Hematopoietic multipotent progenitor cell treated with erythropoietin and hydrocortisone succinate and interleukin-3 and kit ligand, for 4 days (in vitro differentiated cells): ENCODE measurements at places on chromosomes 3 and 15.

DNA sequence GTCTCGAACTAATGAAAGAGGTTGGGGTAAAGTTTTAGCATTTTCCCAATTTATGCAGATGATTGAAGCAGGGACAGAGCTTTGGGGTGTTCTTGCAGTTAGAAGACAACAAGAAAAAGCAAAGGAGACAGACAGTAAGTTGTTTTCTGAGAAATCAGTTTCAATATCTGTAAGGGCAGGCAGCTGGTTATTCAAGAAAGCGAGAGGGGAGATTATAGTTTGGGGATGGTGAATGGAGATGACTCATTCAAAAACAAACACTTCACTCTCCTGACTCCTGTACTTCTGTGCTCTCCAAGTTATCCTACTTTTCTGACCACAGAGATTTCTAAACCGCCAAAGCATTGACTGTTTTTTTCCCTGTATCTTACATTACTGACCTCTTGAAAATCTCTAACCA lies 352.0 kb downstream of the GAP43 start:
- DNase-seq, result no peak

DNA sequence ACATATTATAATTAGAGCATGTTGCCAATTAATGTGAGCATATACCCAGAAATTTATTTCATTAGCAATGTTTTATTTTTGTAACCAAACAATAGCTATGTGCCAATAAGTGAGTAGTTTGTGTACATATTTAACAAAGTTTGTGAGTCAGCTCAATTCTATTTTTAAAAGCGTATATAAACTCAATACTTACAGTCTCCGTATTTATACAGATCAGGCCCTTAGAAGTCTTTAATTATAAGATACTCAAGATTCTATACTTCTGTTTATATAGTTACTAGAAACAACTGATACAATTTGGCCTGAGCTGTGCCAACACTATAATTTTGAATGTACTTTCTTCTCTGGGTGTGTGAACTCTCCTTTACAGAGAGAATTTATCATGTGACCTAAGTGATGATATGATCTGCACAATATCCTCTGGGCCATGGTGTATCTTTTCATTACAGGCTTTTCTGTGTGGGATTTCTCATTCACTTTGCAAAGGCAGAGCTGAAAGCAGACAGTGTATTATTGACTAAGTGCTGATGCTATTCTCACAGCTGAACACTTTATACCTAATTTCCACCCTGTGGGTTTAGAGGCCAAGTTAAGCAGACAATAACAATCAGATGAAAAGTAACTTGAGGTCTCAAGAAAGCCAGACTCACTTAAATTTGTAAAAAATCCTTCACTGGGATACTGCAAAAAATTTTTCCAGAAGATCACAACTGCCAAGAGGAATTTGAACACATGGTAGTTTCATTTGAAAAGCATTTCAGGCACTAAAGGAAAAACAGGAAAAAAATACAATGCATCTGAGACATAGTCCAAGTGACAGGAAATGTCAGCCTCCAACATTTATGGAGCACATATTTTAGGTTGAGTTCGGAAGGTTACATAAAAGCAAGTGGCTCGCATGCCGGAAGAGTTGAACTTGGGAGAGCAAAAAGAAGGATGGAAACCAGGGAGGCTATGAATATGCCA lies 277.9 kb upstream of the SEMA6D start:
- DNase-seq, result no peak

DNA sequence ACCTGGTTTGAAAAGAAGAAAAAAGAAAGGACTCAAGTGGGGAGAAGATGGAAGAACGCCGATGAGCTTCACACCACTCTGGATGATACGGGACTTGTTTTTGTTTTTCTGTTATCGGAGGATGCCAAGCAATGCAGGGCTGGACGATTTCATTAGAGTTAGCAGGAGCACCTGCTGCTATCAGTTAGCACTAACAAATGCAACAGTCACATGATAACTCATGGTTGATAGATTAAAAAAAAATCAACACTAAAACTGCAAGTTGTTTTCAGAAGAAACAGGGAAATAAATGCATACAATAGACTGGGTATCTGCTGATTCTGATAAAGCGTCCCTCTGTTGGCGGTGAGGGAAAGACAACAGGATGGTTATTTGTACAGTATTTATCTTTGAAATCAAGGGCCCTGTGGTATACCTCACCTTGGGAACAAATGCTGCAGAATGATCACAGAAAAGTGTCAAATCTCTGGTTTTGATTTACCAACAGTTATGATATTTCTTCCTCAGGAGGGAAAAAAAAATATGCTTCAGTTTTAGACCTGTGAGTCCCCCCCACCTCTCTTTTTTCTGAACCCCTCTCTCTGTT lies 575.1 kb downstream of the FOXP1 start:
- peak; percentile 32 for DNase-seq

- DNase-seq, result no peak
Measured at GRCh38 chr3:30625541-30626438, 19.4 kb downstream of the TGFBR2 start.

GRCh38 chr3:79517766-79518413 lies 249.9 kb downstream of the ROBO1 start:
- peak; percentile 29 for DNase-seq

DNA sequence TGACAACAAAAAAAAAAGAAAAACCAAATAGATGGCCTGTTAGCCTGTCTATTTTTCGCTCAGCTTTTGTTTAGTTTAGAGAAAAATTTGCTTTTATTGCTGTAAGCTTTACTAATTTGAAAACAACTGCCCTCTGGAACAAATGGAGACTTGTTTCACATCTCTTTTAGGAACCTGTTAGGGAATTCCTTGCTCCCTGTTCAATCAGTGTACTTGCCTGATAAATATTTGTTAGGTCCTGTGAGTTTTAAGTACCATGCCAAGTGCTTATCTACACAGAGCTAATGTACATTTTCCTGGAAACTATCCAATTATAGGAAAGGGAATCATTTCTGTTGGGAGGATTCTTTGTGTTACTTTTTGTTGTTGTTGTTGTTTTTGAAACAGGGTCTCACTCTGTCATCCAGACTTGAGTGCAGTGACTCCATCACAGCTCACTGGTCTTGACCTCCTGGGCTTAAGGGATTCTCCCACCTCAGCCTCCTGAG lies 3.5 kb upstream of the LIPH start:
- DNase-seq, result no peak

- no peak for DNase-seq
Measured at GRCh38 chr3:153928851-153929250, 192.3 kb upstream of the ARHGEF26 start.

DNA sequence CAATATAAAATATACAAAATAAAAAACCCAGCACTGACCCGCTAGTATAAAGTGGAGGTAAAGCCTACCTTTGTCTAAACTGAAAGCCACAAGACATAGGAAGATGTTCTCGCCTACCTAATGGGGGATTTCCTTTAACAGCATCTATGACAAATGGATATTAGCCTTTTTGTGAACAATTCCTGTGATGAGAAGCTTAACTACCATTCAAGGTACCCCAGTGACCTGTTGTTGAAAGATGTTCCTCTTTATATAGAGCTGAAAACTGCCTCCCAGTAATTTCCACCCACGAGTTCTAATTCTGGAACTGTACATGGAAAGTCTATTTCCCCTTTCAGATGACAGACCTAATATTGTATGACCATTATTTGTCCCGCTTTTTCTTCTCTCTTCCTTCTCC lies 109.8 kb upstream of the RASGRP1 start:
- no peak for DNase-seq

DNA sequence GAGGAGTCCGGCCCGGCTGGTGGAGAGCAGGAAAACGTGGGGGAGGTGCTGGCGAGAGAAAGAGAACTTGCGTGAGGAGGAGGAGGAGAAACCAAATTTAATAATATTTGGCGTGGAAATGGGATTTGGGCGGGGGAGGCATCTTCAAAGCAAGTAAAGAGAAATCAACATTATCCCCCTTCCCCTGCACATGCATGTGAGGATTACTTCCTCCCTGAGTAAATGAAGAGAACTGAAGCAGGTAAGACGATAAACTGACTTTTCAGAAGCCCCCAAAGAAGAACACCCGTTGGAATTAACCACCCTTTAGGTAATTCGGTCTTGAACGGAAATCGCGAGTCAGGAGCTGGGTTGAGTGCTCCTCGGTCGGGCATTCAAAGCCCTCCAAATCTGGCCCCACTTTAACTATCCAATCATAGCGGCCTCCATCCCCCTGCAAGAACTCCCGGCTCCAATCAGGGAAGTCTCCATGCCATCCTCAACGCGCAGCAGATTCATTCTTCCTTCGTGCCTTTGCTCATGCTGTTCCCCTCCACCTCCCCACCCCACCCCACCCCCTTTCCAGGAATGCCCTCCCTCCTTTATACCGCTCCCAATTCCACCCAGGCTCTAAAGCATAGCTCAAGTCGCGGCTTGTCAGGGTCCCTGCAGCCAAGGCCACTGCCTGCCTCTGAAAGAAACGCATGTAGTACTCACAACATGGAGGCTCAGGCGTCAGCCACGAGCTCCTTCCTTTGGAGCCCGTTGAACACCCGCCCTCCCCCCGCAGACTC lies 545 bp upstream of the RFX7 start:
- peak; percentile 85 for DNase-seq

DNA sequence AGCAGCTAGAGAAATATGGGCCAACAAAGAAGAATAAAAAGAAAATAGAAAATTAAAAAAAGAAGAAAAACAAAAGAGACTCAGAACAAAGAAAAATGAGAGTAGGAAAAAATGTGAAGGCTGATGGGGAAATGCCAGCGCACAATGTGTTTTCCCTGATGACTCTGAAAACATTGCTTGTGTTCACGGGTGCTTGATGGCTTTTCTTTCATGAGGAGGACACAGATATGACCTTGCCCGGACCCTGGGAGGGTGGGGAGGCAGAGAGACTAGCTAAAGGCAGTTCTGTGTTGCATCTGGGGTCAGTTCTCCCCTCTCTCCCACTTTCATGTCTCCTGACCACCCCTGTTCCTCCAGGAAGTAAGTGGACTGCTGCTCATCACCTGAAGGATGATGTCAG lies 125.9 kb downstream of the MOBP start:
- DNase-seq, result no peak

DNA sequence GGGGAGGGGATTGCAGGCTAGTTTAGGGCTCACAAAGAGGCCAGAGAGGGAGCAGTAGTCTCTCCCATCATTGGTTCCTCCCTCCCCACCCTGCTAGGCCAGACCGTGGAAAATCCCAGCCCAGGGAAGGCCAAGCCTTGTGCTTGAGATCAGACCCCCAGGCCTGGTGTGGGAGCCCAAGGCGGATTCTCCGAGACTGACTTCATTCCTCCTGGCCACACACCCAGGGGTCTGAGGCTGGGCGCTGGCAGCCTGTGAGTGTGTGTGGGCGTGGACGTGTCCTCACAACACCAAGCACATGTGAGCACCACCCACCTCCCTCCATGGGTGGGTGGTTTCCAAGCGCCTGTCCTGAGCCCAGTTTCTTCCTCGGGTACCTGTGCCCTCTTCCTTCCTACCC lies 4.1 kb downstream of the LOXL1 start:
- DNase-seq, result no peak

GRCh38 chr15:66565741-66566144 lies at the start of gene LCTL:
TSS of gene LCTL (minus strand) at chr15:66565998. CDS start at chr15:66565365, 633 bp downstream.
- DNase-seq, result no peak
